ENCODE measurements at places on chromosomes 16 and 17. TPM values are rescaled to one million over a fixed set of nuclear protein-coding genes. Genes with fewer than 3 reads are reported as not detected.

KRT15 gene
- total RNA-seq = 147 TPM

C1QL1 gene
- 1.1 TPM for total RNA-seq

EPN3 gene
- total RNA-seq = 70.5 TPM

FAM20A gene
- total RNA-seq = 13.8 TPM

GAS2L2 gene
- not detected for total RNA-seq

CCDC154 gene
- total RNA-seq = 2.0 TPM

MEIOC gene
- total RNA-seq = not detected

CAMKK1 gene
- total RNA-seq = 7.8 TPM

HGS gene
- total RNA-seq = 101 TPM

TEKT5 gene
- total RNA-seq = 8.0 TPM

KCNH4 gene
- total RNA-seq = 0.99 TPM

TMC5 gene
- total RNA-seq = 21.1 TPM

CPD gene
- total RNA-seq = 61.0 TPM

NPIPA5 gene
- total RNA-seq = 15.6 TPM

TBX2 gene
- 266 TPM for total RNA-seq

TP53TG3B gene
- total RNA-seq = not detected

ODF4 gene
- total RNA-seq = not detected

HOXB5 gene
- total RNA-seq = 30.1 TPM

ITGAL gene
- total RNA-seq = 8.9 TPM

RPRML gene
- not detected for total RNA-seq

ZG16 gene
- total RNA-seq = not detected

PRR15L gene
- total RNA-seq = 12.2 TPM

DHRS7C gene
- total RNA-seq = not detected

CRISPLD2 gene
- total RNA-seq = 192 TPM

IGSF6 gene
- 5.2 TPM for total RNA-seq

NRN1L gene
- not detected for total RNA-seq

GCGR gene
- not detected for total RNA-seq

CCL8 gene
- total RNA-seq = not detected

TMEM235 gene
- total RNA-seq = not detected

ABCC3 gene
- total RNA-seq = 226 TPM

NDE1 gene
- total RNA-seq = 30.8 TPM

TPSB2 gene
- 36.9 TPM for total RNA-seq

ZNF423 gene
- 15.7 TPM for total RNA-seq

DOC2B gene
- total RNA-seq = 23.5 TPM

SEPHS2 gene
- total RNA-seq = 36.2 TPM

GIT1 gene
- 37.1 TPM for total RNA-seq

CMTM2 gene
- not detected for total RNA-seq

CA7 gene
- total RNA-seq = not detected

PRSS27 gene
- total RNA-seq = 3.1 TPM

MT1G gene
- 2.9 TPM for total RNA-seq

HEATR9 gene
- 0.21 TPM for total RNA-seq

ZNF688 gene
- total RNA-seq = 10.8 TPM

CCDC47 gene
- 94.9 TPM for total RNA-seq

NCOR1 gene
- 205 TPM for total RNA-seq

KCNJ2 gene
- total RNA-seq = 1.1 TPM

KCNH6 gene
- total RNA-seq = not detected

MYCBPAP gene
- 1.1 TPM for total RNA-seq

CSF3 gene
- 1.0 TPM for total RNA-seq

KRTAP4-12 gene
- total RNA-seq = not detected

MAF gene
- total RNA-seq = 26.1 TPM

SPATA32 gene
- not detected for total RNA-seq
